ENCODE measurements at places on chromosomes 16 and 17.
A peak's percentile ranks its signal among the peaks of the same experiment; 100 is the strongest.

DNA sequence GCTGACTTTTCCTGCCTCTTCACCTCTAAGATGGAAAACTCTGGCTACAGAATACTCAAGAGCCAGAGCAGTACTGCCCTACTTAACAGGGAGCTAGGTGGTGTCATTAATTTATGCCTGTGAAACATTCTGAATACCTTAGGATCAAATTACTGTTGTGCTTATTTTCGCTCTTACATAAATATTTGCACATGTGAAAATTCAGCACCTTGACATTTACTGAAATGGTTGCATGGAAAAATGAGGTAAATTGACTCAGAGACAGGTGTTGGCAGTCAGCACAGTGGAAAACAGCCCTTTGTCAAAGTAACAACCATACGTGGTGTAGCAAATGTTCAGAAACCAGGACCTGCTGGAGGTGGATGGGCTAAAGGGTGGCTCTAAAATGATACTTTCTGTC lies 193.6 kb downstream of the CDH8 start:
- no peak for DNase-seq

GRCh38 chr16:14155572-14156190 lies 84.6 kb downstream of the MRTFB start:
- DNase-seq: no peak

DNA sequence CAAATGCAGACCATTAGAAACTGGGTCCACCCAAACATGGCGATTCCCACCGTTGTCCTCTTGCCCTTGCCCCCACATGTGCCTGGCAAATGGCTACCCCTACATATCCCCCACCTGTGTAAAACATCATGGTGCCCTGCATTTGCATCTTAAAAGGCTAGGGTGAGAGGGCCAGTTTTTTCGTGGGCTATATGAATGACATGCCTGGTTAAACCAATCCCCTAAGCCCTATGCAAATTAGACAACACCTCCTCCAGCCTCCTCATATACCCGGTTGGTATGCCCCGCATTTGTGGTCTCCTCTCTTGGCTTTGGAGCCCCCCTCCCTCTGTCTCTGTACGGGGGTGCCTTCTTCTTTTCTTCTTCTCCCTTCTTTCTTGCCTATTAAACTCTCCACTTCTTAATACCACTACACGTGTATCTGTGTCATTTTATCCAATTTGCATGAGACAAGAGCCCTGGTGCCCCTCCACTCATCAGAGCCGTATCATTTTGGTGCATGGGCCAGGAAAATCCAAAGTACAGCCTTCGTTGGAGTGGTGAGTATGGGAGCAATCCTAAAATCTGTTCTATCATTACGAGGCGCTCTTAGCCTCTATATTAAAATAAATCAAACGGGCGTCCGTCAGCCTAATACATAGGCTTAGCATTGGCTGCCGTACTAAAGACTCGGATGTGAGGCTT lies 30.1 kb downstream of the QPRT start:
- no peak for DNase-seq

DNA sequence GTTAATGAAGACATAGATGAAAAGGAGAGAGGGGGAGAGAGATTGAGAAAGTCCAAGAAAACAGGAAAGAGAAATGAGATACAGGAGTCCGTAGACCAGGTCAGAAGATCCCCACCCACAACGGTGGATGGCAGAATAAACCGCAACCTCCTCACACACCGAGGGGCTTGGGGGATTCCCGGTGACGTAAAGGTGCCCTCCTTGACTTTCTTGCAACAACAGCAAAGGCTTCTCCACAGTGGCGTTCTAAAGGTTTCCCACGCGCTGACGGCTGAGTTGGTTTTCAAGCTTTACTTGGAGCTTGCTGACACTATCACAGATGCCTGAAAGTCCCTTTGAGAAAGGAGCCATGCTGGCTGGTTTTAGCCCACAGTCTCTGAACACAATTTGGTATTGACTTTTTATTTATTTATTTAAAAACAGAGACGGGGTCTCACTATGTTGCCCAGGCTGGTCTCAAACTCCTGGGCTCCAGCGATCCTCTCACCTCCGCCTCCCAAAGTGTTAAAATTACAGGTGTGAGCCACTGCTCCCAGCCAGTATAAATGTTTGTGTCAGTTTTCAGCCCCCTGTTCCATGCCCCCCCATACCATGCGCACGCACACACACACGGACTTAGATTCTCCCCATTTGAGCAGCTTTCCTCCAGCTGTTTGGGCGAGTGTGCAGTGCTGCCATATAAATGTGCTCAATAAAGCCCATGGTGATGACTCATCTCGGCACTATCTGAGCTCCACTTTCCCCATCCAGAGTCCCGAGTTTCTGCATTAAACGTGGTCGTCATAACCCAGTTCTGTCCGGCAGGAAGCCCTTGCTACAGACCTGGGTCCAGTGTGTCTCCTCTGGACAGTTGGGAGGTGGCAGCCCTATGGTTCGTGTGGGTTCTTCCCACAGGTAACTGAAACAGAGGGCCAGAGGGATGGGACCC lies 33.0 kb upstream of the SEC14L1 start:
- peak; percentile 30 for DNase-seq

DNA sequence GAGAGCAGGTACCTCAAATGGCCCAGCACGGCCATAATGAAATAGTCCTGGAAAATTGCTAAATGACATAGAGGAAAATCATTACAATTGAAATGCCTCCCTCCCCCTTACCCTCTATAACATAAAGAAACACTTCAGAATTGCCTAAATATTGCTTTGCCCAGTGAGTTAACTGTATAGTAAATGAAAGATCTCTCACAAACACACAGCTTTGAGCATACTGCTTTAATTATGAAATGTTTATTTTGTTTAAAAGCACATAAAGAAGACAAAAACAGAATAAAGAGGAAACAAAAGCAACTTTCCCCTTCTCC lies 9.3 kb upstream of the ADAMTS18 start:
- DNase-seq: no peak

- no peak for DNase-seq
Observed at GRCh38 chr17:34312080-34312479, 7.2 kb upstream of the CCL8 start.

DNA sequence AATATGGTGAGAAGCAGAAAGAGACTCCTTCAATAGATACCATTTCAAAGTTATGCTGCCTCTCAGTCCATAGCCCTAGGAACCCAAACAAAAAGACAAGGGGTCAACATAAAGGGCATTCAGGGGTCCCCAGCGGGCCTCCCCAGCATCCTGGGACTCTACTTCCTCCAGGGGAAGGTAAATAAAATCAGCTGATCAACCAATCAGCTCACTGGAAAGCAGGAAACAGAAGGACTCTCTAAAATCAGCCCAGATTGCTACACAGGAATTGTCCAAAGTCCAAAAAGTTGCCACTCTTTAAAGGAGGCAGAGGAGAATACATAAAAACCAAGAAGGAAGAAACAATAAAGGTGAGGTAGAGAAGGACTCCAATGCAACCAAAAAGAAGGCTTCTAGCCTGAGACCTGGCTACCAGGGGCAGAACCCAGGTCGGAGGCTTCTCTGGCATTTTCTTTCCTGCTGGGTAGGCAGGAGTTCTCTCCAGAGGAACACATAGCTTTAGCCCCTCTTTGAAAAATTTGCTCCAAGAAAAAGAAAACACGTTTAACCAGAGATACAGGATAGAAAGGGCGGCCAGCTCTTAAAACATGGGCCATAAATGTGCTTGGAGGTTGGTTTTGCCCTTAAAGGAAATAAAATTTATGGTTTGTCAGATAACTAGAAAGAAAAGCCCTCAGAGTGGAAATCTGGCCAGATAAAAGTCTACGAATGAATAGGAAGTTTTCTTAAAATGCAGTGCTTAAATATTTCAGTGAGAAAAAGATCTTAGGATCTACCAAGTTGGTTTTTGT lies 404.6 kb downstream of the SOX9 start:
- no peak for DNase-seq

- DNase-seq: no peak
Observed at GRCh38 chr16:51825779-51826178, 674.7 kb upstream of the SALL1 start.

Data from stimulated activated CD4-positive, alpha-beta T cell treated with anti-CD3 and anti-CD28 coated beads, Interleukin-15, amount 100 ng/mL, for 1 hour (primary cell).